ENCODE measurements at places on chromosomes 12 and 14.

DNA sequence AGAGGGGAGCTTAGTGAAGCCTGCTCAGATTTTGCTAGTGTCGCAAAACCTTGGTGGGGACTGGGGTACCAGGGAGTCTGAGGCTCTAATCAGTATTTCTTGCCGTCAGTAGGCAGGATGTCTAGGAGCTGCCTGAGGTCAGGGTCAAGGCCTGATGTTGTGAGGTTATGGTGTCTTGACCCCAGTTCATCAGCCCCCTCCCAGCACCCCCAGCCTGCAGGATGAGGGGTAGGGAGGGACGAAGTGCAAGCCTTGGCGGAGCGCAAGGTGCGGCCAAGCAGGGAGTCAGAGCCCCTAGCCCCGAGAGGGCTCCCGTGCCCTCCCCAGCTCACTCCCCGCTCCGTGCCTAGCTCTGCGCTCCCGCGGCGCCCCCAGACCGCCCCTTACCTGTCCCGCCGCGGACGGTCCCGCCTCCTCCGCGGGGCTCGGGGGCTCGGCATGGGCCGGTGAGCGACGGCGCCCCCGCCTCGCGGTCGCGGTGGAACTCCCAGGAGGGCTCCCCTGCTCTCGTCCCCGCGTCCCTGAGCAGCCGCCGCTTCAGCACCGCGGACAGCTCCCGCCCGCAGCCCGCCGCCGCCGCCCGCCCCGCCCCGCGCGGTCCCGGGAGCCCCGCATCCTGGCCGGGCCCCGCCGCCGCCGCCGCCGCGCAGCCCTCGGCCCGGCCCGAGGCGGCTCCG, 347 bp downstream of the SYNDIG1L start:
- no peak for DNase-seq

- DNase-seq: no peak
Measured at GRCh38 chr12:104263026-104263425, 40.5 kb upstream of the EID3 start.

DNA sequence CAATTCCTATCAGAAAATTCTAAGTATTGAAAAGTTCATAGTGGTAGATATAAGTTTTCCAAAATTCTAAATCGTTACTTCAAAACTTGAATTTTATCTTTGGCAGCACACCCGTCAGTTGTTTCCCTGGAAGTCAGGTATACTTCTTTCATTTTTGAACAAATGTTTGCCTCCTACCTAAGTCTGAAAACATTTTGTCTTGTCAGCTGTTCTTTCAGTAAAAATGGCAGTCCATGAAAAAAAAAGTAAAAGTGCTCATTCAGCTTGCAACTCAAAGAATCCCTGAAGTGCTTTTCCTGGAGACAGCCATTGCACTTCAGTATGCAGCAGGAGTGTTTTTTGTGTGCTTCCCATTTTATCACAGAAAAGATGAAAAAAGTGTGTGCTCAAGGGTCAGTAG, 130.1 kb upstream of the NEDD1 start:
- DNase-seq: no peak

- no peak for DNase-seq
Measured at GRCh38 chr14:102528431-102529170, 19.0 kb upstream of the ANKRD9 start.

DNA sequence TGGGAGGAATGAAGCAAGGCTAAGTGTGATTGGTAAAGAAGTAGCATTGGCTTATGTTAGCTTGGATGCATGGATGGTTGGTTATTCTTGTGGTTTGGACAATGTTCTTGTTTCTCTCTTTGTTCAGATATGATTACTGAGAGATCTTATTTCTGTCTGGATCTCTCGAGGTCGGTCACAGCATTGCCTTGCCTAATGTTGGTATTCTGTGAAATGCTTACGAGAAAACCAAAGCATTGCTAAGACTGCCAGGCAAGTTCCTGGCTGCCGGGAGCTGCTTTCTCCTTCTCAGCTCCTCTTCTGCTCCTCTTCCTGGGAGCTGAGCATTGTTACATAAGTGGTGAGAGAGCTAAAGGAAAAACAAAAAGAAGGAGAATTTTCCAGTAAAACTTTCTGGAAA, 7.4 kb upstream of the RND1 start:
- no peak for DNase-seq

Measured in NCI-H2171 (cell line).